Activated gamma-delta T cell treated with anti-CD3 and anti-CD28 coated beads, Interleukin-2, amount 50 U/mL, for 16 hours (primary cell): ENCODE measurements at places on chromosomes 5 and 9.

- DNase-seq = no peak
Observed at GRCh38 chr5:66886941-66887340, 290.7 kb downstream of the MAST4 start.

DNA sequence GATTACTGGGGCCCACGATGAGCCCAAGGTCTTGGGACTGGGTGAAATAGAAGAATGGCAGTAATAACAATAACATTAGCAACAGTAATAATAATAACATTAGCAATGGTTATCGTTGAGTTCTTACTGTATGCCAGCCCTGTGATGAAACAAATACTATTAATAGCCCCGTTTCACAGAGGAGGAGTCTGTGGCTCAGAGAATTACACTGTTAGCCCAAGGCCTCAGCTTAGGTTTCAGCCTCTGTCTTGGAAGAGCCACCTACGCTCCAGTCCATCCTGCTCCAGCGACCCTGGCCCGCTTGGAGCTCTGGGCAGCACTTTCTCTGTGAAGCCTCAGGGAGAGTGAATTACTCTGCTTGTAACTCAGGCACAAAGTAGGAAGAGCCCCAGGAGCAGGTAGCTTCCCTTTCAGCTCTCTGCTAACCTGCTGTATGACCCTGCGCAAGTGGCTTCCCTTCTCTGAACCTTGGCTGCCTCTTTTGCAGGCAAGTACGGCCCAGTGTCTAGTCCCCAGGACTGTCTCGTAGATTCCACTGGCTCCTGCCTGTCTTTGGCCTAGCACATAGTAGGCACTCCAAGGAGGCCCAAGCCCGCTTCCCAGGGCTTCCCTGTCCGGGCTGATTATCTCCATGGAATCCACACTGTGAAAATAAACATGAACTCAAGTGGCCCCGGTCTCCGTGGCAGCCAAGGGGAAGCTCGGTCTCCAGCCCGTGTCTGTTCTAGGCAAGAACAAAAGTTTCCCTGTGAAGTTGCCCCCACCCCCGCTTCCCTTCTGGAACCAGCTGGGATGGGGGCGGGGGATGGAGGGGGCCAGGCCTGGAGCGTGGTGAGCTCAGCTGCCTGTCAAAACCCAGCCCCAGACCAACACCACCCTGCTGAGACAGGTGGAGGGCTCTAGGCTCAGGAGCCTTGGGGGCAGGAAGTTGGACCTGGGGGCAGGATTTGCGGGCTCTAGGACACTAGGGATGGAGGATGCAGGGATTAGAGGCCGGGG lies 26.2 kb upstream of the LMX1B start:
- DNase-seq = no peak

GRCh38 chr5:7745882-7746610 lies 104.9 kb downstream of the CFAP90 start:
- DNase-seq = no peak

- no peak for DNase-seq
Observed at GRCh38 chr5:1756481-1756880, 43.2 kb downstream of the MRPL36 start.

DNA sequence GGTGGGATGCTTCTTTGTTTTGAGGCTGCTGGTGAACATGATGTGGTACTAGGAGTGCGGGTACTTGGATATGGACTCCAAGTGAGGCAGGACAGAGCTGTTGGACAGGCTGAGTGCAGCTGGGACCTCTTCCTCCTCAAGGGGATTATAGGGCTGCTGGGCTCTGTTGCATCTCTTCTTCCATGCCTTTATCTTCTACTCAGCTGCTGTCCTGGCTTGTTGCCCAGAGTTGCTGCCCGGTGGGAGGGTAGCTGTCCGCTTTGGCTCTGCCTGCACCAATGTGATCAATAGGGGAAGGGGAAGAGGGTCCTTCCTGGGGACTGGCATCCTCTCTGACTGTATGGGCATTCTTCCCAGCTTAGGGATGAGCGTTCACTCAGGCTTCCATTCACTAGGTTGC lies 1217.9 kb upstream of the ACO1 start:
- no peak for DNase-seq

DNA sequence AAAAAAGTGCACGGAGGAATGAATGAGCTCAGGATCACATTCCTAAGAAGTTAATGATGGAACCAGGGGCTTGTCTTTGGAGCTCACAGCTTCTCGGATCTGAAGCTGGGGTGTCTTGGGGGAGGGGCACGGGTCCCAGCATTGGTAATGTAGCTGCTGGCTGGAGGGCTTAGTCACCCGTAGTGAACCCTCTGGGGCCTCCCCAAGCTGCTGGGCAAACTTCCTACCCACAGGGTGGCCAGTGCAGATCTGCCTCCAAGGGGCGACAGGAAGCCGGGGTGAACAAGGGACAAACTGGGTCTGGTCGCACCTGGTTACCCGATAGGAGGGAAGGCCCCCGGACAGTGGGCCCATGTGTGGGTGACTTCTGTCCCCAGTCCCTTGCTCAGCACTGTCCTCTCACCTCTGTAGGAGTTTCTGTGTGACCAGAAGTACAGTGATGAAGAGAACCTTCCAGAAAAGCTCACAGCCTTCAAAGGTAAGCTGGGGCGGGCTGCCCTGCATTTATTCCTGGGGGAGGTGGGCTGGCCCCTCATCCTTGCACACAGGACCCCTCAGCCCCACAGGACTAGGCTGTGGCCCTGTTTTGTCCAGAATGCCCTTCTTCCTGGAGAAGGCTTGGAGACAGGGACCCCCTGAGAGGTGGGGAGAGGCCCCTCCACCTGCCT lies 14.1 kb upstream of the NUP214 start:
- DNase-seq = no peak

DNA sequence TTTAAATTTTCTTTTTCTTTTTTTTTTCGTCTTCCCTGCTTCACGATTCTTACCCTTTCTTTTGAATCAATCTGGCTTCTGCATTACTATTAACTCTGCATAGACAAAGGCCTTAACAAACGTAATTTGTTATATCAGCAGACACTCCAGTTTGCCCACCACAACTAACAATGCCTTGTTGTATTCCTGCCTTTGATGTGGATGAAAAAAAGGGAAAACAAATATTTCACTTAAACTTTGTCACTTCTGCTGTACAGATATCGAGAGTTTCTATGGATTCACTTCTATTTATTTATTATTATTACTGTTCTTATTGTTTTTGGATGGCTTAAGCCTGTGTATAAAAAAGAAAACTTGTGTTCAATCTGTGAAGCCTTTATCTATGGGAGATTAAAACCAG lies 352.2 kb downstream of the NTRK2 start:
- no peak for DNase-seq

DNA sequence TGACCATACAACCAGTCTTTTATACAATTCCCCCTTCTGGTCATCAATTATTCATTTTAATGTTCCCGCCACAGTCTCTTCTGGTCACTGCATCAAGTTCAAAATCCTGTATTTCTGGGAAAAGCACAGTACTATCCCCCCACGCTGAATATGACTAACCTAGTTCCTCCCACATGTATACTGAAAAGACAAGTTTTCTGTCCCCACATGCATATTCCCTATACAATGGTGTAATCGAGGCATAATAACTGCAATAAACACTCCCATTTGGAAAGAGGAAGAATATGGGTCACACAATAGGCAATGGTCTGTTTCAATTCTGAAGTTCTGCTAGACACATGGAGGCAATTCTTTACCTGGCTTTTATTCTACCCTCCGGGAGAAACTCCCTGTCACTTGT lies 344.9 kb downstream of the EFNA5 start:
- DNase-seq = no peak

DNA sequence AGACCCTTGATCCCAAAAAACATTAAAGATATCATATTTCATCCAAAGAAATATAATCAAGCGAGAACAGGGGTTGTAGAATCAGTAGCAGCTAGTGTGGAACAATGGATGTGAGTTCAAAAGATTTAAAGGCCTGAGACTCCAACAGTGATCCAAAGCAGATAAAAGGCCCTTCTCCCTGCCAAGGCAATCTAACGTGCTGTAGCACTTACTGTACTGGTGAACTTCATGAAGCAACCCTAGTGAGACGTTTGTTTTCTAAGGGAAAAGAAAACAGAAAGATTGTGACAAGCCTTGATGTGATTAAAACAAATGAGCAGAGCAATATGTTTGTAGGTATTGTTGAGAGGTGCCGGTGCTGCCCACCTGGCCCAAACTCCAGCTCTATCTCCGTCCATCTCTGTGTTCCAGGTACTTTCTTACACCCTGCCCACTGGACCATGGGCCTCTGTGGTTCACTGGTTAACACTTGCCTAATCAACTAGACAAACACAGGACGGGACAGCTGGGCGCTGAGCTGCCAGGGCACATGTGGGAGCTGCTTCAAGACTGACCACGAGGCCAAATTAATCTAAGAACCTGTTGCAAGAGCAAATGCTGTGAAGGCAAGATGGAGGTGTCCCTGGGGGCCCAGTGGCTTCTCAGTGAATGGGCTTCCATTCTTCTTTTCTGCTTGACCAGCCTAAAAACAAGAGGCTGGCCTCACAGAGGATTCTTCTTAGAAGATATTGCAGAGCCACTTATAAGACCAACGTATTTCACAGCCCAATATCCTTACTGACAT lies 265.5 kb downstream of the CWC27 start:
- DNase-seq = no peak

DNA sequence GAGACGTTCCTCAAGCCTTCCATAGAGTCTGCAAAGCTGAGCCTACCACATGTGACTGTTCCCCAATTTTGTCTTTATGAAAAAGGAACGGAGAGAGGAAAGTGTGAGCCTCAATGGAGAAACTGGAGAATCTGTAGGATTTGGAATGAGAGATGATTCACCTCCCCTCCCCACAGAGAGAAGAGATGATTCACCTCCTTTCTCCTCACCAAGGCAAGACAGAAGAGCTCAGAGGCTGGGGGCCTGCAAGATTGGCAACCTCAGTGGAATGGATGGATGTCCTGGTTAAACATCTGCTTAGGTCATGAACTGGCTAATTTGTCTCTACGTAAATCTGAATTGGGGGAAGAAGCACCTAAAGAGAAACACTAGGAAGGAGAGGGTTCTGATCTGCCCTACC lies 17.0 kb upstream of the MOCS2 start:
- DNase-seq = no peak

- no peak for DNase-seq
Observed at GRCh38 chr9:7320139-7320538, 479.4 kb downstream of the DMAC1 start.

DNA sequence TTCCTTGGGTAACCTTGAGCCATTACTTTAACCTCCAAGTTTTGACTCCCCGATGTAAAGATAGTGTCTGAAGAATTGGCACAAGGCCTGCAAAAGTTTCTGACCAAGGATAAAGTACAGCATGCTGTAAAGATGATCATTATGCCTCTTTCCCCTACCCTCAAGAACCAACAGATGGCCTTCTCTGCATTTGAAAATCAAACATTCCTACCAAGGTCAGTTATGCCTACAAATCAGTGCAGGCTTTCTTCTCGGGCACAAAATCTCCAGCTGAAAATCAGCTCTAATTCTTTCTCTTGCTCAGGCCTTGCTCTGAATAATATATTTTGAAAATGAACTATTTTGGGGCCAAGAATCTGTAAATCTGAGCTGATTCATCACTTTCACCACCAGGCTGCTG lies 59.7 kb downstream of the PPP2R2B start:
- DNase-seq = no peak

DNA sequence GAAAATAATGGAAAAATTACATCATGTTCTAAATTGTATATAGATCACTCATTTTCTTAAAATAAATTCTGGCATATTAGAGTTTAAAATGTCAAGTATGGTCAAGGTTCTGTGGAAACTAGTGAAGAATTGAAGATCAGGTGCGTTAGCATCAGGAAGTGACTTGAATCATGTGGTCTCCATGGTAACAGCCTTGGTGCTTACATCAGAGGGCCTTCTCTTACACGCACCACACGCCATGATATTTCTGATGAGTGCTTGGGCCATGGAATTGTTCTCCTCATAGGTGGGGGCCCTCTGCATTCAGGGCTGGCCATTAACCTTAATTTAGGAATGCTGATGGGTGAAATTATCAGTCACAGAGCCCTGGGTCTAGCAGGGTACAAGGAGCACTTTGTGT lies 288.1 kb upstream of the EFNA5 start:
- DNase-seq = no peak

DNA sequence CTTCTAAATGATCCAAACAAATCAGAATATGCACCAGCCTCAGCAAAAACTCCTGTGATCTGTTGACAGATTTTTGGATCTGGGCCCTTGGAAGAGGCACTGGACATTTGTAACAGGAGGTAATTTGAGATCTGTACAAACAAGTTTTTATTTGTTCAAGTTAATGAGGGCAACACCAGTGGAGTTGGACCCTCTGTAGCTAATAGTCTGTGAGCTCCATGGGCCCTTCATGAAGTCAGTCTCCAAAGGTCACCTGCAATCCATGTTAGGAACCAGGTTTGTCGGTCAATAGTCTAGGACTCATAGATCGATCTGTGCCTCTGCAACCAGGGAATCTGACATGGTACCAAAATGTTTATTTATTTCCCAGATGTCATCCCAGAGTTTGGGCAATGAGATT lies 40.9 kb downstream of the PAM start:
- DNase-seq = no peak

DNA sequence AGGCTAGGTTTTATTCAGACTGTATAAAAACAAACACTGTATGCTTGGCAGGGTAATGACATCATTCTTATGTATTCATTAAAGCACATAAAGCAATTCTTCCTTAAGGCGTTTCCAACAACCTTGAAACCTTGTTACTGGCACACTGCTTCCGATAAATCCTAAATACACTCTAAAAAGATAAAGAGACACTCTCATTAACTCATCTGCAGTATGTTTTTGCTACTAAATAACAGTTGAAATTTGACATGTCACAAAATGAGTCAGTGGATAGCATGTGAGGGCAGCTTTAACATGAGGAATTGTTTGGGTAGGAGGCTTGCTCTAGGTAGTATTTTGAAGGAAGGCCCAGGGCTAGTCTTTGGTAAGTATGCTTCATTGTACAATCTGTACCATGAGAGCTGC lies 13.7 kb downstream of the YIPF5 start:
- DNase-seq = no peak

GRCh38 chr9:136023410-136024225 lies 62.4 kb upstream of the UBAC1 start:
- DNase-seq = no peak
